Left lung (tissue), 14 donors: ENCODE measurements at places on chromosomes 3 and 15. TPM values are rescaled to one million over a fixed set of nuclear protein-coding genes. Genes with fewer than 3 reads are reported as not detected.

DNA sequence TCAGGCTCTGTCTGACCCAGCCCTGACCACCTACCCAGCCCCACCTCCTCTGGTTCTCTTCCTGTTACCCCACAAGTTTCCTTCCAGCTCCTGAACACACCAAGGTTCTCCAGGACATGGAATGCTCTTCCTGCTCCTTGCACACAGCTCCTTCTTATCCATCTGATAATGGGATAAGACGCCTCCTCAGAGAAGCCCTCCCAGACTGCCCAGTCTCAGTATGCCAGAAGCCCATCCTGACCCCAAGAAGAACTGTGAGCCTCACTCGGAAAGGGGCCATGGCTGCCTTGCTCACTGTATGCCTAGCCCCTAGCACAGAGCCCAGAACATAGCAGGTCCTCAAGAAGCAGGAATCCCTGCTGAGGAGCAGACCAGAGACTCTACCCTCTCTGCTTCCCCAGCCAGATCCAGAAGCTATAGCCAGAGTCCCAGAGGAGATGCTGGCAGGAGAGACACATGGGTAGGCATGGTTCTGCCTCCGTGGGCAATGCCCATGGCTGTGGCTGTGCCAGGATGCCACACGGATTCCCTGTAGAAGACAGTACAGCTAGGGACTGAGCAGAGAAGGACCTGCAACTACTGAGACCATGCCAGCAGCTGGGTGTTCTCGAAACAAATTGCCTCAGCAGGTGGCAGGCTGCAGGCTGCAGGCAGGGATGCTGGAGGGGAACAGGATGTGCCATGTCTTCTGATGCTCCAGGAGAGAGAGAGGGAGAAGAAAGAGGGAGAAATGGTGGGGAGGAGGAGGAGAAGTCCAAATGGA, 74.0 kb upstream of the LINGO1 start:
- DNase-seq, result peak; percentile 34

GRCh38 chr3:58094657-58095056, 86.4 kb downstream of the FLNB start:
- DNase-seq, result no peak

- no peak for DNase-seq
These were observed 22.7 kb downstream of the IRAK2 start for GRCh38 chr3:10187290-10187876.

The SUCNR1 gene
- polyA plus RNA-seq, result 0.04 TPM

- DNase-seq, result no peak
These were observed 55.8 kb downstream of the GUCA1C start for GRCh38 chr3:108897883-108898282.

GRCh38 chr15:95086531-95087252, 855.3 kb downstream of the MCTP2 start:
- no peak for DNase-seq

DNA sequence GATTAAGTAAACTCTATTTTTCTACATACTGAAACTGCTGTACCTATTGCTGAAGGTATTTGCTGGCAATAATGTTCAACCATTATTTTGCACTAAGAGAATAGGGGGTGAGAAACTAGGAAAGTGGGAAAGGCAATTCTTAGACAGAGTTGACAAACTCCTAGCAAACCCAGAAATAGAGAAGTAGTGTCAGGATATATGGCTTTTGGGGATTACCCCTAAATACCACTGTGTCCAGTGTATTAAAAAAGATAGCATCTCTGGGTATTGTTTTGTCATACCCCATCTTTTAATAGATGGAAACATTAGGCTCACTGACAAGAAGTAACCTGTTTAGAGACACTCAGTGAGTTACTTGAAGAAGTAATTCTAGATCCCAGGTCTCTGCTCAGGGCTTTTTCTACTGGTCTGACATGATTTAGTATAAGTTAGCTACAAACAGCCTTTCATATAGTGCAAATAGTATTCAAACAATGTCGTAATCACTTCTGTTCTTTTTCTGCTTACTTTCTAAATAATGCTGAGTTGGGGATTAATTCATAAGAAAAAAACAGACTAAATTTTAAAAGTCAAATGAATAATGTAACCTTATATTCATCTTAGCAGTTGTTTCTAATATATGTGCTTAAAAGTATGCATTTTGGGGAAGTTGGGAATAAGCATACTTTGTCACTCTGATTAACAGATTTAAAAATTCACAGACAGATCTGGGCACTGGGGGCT, 107.2 kb downstream of the IL1RAP start:
- DNase-seq, result no peak

DNA sequence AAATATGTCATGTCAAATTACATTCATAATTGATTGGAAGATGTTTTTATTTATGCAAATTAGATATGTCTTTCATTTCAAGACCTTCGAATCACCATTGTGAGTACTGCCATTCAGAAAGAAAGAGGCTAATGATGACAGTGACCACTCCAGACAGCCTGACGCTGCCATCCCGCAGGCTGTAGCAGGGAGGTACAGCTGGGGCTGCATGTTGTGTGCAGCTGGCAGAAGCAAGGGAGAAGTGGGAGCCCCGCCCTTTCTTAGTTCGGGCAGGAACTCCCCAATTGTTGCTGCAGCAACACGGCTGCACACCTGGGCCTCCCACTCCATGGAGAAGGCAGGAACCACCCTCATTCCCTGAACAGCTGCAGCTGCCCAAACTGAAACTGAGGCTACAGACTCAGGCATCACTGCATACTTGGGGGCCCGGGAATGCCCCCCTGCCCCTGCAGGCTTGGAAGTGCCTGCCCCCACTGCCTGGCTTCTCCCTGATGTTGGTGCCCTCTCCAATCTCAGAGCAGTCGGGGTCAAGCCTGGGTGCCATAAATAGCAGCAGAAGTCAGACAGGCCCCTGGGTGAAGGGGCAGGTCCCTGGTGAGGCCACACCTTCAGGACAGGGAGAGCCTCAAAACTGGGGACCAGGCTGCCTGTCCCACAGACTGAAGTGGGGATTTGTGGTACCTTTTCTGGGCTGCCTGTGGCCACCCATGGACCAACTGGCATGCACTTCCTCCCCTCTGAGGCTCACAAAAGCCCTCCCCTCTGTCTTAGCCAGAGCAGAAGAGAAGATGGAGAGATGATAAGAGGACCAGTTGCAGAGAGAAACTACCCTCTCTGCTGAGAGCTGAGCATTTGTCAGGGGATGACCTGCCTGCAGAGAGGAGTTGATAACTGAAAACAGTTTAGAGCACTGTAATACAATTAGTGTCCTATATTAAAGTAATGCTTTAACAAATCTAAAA, 964.6 kb downstream of the SI start:
- no peak for DNase-seq

- no peak for DNase-seq
These were observed 6.4 kb downstream of the KPNA1 start for GRCh38 chr3:122508135-122508914.

- DNase-seq, result no peak
These were observed 308.1 kb upstream of the COL8A1 start for GRCh38 chr3:99330281-99330680.

The GP9 gene
- polyA plus RNA-seq, result 2.3 TPM

- no peak for DNase-seq
These were observed 55.2 kb downstream of the NPTN start for GRCh38 chr15:73578026-73578425.

- DNase-seq, result peak; percentile 31
These were observed 119.6 kb downstream of the ASB7 start for GRCh38 chr15:100721758-100722550.

The MYO5C gene
- polyA plus RNA-seq, result 37.2 TPM

DNA sequence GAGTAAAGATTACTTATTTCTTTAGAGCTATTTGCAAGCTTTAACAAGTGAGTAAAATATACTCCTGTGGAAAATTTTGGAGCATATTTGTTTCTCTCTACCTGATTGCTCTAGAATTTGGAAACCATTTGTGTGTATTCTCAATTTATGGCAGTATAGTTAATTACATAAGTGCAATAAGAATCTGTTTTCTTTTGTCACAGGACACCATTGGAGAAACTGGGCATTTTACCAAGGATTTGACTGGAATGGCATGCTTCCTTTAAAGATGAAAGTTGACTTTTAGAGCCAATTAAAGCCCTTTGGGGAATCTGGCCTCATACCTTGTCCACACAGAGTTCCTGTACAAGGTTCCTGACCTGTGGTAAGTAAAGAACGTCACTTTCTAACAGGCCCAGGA, 38.4 kb downstream of the PAQR5 start:
- no peak for DNase-seq

DNA sequence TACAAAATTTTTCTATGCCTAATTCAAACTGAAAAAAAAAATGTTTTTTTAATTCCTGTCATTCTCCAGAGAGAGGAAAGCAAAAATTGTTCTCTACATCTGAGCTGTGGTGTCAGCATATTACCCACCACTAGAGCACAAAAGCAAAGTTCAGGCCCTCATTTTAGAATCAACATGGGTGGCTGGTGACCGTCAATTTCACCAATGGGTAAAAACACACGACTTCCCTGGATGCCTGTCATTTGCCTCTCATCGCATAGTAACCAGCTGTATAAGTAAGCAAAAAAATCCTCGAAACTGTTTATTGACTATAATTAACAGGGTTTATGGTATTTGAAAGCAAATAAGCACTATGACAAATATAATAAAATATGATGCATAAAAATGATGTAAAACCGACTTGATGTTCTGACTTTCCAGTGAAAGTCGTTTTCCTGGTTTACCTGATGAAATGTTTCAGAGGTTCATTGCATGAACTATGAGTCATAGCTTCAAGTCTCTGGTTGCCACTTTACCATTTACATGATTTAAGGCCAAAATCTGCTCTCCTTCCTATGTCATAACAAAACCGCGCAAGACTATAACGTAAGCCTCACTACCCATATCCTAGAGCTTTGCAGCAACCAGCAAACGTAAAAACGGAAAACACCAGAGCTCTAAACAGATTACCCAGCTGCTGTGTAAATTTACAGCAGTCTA, 60.5 kb downstream of the THBS1 start:
- no peak for DNase-seq

GRCh38 chr3:183159333-183159732, 3.2 kb downstream of the LAMP3 start:
- no peak for DNase-seq

The MESP1 gene
- 0.32 TPM for polyA plus RNA-seq

DNA sequence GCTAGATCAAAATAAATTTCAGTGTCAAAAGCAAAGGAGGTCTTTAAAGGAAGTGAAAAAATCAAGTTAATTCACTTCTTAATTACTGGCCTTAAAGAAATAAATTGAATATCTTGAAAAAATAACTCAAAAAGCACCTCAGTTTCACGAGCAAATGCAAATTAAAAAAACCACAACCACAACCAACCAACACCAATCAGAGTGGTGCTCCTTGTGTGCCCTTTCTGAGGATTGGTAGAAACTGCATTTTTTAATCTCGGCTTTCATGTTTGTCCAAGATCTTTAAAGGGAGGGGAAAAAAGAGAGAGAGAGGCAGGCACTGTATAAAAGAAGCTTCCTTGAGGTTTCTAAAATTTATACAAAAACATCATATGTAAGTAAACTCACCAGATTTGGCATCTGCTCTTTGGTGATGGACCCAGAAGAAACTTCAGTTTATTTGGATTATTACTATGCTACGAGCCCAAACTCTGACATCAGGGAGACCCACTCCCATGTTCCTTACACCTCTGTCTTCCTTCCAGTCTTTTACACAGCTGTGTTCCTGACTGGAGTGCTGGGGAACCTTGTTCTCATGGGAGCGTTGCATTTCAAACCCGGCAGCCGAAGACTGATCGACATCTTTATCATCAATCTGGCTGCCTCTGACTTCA, at the start of gene GPR15:
Gene GPR15 (plus strand): TSS at position 357 of the 653 bp plus-strand sequence. CDS start 56 bp downstream, at position 413.
- no peak for DNase-seq

- DNase-seq, result no peak
These were observed 47.0 kb downstream of the MTHFS start for GRCh38 chr15:79849789-79850188.

- DNase-seq, result peak; percentile 84
These were observed 733 bp downstream of the RNF111 start for GRCh38 chr15:58988006-58988785.
